EL (cell line): ENCODE measurements at places on chromosomes 3 and 15.

DNA sequence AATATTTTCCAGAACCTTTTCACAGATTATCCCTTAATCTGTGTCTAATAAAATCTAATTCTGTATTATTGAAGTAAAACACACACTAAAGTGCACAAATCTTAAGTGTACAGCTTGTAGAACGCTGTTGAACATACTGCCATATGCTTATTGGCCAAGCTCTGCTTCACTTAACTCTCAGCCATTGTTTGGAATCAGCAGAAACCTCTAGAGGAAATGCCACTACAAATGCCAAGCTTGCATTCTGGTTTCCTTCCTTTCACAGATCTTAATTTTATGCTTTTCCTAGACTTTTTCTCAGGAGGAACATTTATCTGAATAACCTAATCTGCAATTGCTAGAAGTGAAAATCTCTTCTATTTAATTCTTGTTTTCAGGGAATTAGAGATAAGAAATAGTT, 10.1 kb downstream of the MNS1 start:
- no peak for DNase-seq

DNA sequence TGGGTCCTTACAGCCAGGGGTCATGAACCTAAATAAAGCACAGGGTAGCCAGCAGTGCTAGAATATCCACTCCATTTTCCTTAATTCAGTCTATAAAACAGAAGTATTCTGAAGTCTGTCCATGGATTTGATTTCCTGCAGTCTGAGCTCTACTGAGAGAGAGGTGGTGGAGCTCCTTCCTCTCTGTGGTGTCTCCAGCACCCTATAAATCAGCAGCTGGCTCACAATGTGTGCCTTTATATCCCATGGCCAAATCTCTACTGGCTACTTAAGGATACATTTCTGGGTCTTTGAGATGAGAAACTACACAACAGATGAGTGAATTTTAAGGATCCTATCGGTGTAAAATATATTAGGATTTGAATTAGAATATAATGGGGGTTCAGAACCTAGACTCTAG, 339.9 kb upstream of the RBMS3 start:
- peak; percentile 4 for DNase-seq

DNA sequence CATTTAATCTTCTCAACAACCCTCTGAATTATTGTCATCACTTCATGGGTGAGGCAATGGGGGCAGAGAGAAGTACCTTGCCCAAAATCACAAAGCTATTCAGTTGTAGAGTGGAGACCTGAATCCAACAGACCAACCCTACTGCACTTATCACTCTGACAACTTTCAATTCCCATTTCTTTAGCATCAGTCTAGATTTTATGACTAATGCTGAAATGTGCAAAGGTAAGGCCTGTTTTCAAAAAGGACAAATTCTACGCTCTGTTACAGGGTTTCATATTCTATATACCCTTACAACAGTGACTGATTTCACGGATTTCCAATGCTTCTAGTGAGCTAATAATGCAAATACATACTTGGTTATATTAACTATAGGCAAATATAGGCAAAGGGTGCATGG, 286.0 kb downstream of the ADAMTS17 start:
- no peak for DNase-seq

DNA sequence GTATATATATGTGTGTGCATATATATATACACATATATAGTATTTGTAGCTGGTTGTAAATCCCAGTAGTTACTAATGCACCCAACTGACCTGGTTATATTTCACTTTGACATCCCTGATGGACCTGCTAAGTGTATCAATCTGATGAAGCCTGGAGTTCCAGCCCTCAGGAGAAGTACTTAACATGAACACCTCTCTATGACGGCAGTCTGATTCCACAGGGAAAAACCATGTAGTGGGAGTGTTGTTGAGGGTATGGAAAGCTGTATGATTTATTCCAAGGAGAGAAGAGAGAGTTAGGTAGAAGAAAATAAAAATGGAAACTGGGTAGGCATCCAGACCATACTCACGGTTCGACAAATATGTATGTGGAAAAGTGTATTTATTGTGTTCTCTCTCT, 531.2 kb upstream of the SEMA6D start:
- DNase-seq = no peak
